Effector memory CD8-positive, alpha-beta T cell (primary cell): ENCODE measurements at places on chromosomes 2 and 18.

GRCh38 chr2:138699421-138699820 is 80.8 kb downstream of the NXPH2 start:
- DNase-seq, result no peak

GRCh38 chr2:64679673-64680425 is 26.1 kb upstream of the SERTAD2 start:
- DNase-seq, result no peak

- DNase-seq, result no peak
These were observed 306.9 kb downstream of the GULP1 start for GRCh38 chr2:188598551-188598950.

DNA sequence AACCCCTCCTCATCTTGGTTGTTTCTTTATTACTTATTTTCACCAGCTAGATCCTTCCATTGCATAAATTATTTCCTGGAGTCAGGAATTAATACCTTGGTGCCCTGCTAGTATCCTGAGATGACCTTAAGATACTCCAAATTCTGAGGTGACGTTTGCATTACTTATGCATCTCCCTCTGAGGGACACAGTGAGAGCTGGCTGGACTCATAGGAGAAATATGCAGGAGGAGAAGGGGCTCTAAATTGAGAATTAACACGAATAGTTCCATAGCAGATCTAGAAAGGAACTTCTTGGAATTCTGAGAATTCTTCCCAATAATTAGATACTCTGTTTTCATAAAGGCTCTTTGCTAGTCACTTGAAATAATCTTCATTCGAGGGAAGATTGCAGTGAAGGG is 310.6 kb upstream of the ZEB2 start:
- no peak for DNase-seq

GRCh38 chr2:106165029-106165428 is 29.1 kb downstream of the UXS1 start:
- DNase-seq, result no peak
